ENCODE measurements at places on chromosomes 12 and 14. TPM values are rescaled to one million over a fixed set of nuclear protein-coding genes. Genes with fewer than 3 reads are reported as not detected.
A peak's percentile ranks its signal among the peaks of the same experiment; 100 is the strongest.

DNA sequence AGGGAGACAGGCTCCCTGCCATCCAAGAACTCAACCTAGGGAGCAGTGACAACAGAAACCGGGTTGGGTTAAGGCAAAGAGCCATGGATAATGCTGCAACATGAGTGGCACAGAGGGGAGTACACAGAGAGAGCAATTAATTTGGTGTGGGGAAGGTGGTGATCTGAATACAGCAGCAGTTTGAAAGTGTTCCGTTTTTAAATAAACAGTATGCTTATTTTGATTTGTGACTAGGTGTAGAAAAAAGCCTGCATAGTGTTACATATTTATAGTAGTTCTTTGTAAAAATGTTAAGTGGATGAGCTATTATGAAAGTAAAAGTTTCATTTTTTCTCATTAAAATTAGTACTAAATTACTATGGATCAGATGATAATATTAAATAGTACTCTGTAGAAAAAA is 8.7 kb downstream of the AKAP5 start:
- DNase-seq = no peak

DNA sequence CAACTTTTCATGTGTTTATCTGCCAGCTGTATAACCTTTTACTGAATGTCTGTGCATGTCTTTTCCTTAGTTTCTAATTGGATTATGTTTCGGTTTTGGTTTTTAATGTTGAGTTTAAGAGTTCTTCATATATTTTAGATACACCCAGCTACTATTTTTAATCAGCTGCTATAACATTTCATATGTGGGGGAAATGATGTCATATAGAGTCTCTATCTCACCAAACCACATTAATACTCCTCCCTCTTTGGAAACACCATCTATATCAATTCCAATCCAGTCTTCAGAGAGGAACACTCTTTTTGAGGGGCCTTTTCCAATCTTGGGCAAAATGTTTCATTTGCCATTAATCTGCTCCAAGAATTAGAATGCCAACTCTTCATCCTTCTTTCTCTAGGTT is 28.5 kb upstream of the GCH1 start:
- no peak for DNase-seq

- DNase-seq = peak; percentile 90
Measured at GRCh38 chr12:121025442-121026226, 9.3 kb upstream of the C12orf43 start.

GRCh38 chr12:99975321-99975720 is 9.4 kb downstream of the ANKS1B start:
- DNase-seq = no peak

- DNase-seq = no peak
Measured at GRCh38 chr14:79050787-79051727, 880.9 kb downstream of the NRXN3 start.

GRCh38 chr12:77893918-77894317 is 63.2 kb downstream of the NAV3 start:
- DNase-seq = peak; percentile 89

DNA sequence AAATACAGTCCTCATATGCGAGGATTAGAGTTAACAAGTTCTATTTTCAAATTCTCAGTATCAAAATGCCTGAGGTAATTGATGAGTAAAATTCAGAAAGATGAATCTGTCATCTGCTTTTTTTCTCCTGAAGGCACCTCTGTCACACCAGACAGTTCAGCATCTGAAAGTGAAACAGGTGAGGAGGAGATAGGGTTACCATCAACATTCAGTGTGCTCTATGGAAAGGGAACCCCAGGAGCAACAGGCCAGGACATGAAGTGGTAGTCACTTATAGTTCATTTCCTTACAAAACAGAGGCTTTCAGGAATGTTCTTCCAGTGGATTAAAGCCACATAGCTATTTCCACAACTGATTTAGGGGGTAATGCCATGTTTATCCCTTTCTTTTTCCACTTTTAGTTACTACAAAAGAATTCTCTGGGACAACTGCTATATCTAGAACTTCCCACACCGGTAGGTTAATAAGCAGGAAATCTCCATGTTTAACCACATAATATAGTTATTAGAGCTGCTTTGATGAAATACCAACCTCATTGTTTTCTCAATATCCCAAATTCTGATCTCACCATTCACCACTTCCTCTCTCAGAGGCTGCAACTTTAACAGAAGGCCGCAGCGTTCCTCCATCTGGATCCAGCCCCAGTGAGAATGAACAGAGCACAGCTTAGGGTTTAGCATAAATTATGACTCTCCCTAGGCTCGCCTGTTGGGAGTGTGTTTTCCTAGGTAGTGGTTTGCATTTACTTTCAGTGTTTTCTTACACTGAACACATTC is 177.0 kb upstream of the CNTN1 start:
- no peak for DNase-seq

DNA sequence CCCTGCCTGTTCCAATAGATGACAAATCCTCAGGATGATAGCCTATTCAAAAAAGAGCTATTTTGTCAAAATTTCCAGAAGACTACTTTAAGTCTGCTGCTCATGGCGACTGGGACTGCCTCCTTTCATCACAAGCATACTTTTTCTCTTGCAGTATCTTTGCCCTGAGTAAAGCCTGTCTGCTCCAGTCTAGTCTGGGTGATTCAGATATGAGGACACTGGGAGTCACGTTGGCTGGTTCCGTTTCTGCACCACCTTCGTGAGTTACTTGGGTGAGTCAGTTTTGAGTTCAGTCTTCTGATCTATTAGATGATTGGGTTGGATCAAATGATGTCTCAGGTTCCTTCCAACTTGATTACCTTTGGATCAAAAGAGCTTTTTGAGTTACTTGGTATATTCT is 301.3 kb upstream of the STXBP6 start:
- DNase-seq = no peak

Gene RNASE12
- not detected for total RNA-seq

Gene ANKS1B
- total RNA-seq = 3.6 TPM

Gene GALNT16
- total RNA-seq = 1.1 TPM

Measured in left lobe of liver (tissue), 2 donors.